ENCODE measurements at places on chromosomes 2 and 18.

DNA sequence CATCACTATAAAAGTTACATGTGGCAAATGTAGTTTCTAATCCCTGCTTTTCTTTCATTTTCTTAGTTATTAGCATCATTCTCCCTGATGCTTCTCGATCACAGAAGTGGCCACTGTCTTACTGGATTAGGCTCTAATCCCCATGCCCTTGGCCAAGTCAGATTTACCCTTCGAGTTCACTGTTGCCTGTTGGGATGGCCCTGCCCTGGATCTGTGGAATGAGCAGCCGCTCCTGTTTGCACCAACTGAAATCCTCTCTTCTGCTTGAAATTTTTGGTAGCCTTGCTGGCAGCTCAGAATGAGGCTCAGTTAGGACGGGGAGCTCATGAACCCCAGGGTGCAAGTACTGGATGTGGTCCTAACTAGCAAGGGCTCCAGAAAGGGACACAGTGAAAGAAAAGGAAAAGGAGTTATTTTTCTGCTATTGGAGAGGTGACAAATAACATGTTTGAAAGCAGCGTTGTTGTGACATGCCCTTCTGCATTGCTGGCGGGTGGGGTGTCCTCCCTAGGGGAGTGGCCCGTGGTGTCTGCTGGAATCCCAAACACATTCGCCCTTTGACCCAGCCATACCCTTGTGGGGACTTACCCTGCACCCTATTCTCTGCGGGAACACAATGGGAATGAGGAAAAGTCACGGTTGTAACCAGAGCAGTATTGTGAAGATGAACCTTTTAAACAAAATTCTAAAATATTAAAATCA is 34.5 kb downstream of the RBFA start:
- no peak for DNase-seq

DNA sequence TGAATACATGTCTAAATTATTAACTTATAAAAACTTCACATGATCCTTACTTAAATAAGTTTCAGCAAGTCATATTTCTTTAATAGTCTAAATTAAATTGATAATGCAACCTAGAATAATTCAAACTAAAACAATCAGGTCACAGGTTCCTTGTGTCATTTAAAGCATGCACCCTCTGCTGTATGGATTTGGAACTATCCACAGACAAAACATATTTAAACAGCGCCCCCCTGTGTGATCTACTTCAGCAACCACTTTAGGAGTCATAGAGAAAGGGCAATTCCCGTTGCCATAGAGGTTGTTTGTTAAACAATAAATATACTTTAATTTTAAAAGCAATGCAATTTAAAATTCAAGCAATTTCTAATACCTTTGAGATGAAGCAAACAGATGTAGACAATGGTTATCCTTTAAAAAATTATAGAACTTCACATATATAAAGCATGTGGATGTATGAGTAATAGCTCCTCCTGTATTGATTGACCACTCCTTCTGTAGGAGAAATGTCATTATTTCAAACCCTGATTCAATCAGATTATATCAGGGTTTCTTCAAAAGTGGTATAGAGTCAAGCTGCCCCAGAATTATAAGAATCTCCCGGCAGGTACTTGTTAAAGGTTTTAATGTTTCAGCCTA is 21.2 kb downstream of the GRB14 start:
- peak; percentile 85 for DNase-seq

GRCh38 chr2:55772109-55772980 is 78.7 kb upstream of the PNPT1 start:
- no peak for DNase-seq

- DNase-seq: no peak
Measured at GRCh38 chr2:204110338-204110741, 173.8 kb downstream of the ICOS start.

- no peak for DNase-seq
Measured at GRCh38 chr18:48761582-48761981, 189.2 kb downstream of the SMAD7 start.

- DNase-seq: no peak
Measured at GRCh38 chr2:240822280-240822847, 2.3 kb upstream of the KIF1A start.

DNA sequence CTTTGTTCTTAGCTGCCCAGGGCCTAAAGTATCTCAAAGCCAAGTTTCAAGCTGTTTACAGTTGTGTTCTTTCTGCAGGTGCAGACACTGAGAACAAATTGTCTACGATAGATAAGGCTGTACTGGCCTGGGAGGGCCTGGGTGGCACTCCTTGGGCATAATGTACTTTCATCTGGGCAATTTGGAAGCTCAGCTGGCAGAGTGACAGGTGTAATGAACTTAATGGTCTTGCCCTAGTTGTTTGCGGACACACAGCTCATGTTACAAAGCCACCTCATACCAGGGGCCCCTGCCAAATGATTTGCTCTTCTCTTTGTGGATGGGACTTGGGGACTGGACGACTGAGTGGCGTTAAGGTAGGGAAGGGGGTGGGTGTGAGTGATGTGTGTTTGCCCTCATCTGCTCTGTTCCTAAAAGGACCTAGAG is 4.3 kb downstream of the LDLRAD4 start:
- no peak for DNase-seq

DNA sequence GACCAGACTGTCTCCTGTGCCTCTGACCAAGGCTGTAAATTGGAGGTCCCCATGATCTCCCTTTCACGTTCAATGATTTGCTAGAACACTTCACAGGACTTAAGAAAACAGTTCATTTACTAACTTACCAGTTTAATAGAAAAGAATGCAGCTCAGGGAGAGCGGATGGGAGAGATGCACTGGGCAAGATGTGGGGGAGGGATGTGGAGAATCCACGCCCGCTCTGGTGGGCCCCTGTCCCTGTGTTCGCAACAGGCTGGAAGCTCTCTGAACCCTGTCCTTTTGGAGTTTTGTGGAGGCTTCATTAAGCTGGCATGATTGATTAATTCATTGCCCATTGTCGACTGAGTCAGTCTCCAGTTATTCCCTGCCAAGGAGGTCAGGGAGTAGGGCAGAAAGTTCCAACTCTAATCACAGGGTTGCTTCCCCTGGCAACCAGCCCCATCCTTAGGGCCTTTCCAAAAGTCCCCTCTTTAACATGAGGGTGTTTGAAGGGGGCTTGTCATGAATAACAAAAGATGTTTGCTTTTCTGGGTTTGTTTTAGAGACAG is 257.1 kb downstream of the ACKR3 start:
- DNase-seq: no peak

GRCh38 chr2:174023591-174024523 is 58.7 kb upstream of the SP3 start:
- DNase-seq: peak; percentile 88

GRCh38 chr2:142853912-142854311 is 23.6 kb upstream of the KYNU start:
- DNase-seq: no peak

- no peak for DNase-seq
Measured at GRCh38 chr2:233855345-233855744, 1.0 kb upstream of the HJURP start.

GRCh38 chr2:111186121-111186715 is 65.5 kb downstream of the BCL2L11 start:
- no peak for DNase-seq

GRCh38 chr2:236997069-236997715 is 88.5 kb upstream of the COPS8 start:
- DNase-seq: no peak
